Stimulated activated CD8-positive, alpha-beta memory T cell treated with anti-CD3 and anti-CD28 coated beads, Interleukin-7, amount 100 ng/mL, for 1 hour (primary cell): ENCODE measurements at places on chromosomes 16 and 17.

- DNase-seq, result no peak
These were observed 95.2 kb downstream of the ZDHHC7 start for GRCh38 chr16:84916178-84916577.

- DNase-seq, result no peak
These were observed 38.0 kb downstream of the ARHGAP17 start for GRCh38 chr16:24976971-24977677.

- no peak for DNase-seq
These were observed 8.0 kb upstream of the MYH2 start for GRCh38 chr17:10557422-10557821.

- DNase-seq, result no peak
These were observed 8.3 kb downstream of the TFAP4 start for GRCh38 chr16:4264546-4264945.

DNA sequence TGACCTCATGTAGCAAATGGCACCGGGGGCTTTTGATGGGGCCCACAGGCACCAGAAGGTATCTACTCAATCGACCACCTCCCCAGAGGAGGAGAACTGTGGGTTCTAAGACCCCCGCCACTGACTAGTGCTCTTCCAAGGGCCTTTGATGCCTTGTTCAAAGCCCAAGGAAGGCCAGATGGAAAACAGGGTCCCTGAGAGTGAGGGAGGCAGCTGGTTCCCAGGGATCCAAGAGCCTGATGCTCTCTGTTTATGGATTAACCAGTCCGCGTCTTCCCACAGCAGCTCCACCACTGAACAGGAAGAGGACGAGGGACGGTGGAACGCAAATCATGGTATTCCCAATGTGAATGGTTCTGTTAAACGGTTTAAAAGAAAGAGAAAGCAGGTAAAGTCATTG is 7.6 kb downstream of the PHB1 start:
- DNase-seq, result no peak

- no peak for DNase-seq
These were observed 38.2 kb downstream of the CMTM4 start for GRCh38 chr16:66658143-66658859.

DNA sequence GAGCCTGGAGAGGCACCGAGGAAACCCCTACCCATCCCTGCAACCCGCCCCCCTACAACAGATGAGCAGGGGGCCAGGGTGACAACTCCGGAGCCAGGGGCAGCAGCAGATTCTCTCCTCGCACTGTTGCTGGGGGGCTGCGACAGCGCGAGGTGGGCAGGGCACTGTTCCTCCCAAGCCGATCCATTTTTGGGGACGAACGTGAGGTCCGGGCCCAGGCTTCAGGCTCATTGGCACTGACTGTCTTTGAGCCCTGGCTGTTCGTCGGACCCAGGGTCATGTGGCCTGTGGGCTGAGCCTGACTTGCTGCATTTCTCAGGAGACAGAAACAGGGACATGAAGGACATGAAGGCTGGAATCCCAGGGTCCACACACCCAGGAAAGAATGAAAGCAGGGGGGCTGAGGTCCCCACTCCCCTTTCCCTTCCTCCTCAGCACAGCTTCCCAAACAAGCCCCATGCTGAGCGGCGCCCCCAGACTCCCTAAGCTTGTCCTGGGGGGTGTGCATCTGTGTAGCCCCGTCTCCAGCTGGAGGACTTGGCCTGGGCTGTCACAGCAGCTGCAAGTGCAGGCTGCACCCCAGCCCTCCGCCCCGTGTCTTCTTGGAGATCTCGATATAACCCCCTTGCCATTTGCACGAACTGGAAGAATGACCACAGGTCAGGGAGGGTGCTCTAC is 18.7 kb downstream of the CEP295NL start:
- DNase-seq, result no peak

GRCh38 chr16:566475-567372 is at the start of gene NHLRC4:
NHLRC4 (plus strand) TSS chr16:567005; CDS start chr16:568048, 1,043 bp downstream.
- DNase-seq, result no peak

DNA sequence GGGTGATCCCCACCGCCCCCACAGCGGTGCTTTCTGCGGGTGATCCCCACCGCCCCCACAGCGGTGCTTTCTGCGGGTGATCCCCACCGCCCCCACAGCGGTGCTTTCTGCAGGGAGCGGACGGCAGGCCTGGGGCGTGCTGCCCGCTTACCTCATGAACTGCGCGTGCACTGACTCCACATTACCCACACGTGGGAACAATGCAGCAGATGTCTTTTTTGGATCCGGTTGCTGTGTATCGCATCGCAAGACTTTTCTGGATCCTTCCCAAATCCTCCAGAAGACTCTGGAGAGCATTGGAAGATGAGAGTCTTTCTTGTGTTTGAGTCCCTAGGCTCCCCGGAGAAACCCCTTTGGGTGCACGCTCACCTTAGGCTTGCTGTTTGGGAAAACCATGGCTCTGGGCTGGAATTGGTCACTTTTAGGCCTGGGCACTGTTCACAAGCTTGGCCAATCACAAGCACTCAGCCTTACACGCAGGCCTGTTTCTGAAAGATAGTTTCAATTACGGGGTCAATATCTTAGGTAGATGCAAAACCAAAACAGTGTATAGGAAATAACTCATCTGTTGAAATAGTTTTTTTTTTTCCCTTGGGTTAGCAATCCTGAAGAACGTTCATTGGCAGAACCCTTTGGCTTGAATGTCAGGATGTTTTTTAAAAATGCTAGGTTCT is 201.8 kb downstream of the RPTOR start:
- no peak for DNase-seq

DNA sequence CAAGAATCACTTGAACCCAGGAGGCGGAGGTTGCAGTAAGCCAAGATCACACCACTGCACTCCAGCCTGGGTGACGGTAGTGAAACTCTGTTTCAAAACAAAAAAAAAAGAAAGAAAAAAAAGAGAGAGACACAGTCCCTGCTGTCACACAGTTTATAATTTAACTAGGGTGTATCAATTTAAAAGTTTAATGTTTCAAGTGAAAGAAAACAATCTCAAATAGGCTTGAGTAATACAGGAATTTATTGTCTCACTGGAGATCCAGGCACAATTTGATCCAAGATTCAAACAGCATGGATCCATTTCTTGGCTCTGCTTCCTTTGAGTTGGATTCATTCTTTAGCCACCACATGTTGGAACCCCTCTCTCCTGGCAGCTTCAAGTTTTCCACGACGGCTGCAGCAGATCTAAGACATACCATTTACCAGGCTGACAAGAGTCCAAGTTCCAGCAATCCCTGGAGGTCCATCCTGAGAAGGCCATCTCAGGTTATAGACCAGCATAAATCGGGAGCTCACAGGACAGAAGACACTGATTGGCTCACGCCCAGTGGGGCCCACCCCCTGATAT is 97.5 kb downstream of the YPEL2 start:
- no peak for DNase-seq

DNA sequence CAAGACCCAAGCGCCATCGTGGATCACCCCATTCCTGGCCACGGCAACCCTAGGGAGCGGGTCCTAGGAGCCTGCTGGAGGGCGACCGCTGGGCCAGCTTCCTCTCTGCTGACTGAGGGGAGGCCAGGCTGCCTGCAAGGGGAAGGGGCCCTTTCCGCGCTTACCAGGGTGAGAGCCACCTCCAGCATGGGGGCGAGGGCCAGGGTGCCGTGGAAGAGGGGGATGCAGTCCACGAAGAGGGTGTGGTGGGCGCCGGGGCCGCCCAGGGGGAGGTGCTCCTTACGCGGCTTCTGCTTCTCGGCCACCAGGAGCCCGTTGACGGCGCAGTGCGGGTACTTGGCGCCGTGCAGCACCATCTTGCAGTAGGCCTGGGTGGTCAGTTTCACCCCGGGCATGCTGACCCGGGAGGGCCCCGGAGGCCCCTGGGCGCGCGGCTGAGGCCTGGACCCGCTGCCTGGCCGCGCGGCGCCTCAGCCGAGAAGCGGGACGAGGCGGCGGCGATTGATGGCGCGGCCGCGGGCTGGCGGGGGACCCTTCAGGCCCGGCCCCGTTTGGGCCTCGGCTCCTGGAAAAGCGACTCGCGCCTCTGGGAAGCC is 345 bp downstream of the EMC8 start:
- DNase-seq, result no peak

GRCh38 chr16:58367252-58367651 is 25.0 kb upstream of the GINS3 start:
- no peak for DNase-seq

GRCh38 chr17:13027246-13027645 is 9.4 kb upstream of the ELAC2 start:
- no peak for DNase-seq

DNA sequence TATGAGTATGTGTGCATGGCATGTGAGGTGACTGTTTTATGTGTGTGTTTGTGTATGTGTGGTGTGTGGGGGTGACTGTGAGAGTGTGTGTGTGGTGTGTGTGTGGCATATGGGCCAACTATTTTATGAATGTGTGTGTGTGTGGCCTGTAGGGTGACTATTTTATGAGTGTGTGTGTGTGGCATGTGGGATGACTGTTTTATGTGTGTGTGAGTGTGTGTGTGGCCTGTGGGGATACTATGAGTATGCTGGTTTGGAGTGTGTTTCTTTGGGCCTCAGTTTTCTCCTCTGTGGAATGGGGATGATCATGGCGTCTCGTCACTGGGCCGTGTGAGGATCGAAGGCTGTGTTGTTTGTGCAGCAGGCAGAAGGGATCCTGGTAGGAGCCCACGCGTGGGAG is 152.1 kb upstream of the PLCG2 start:
- DNase-seq, result no peak

DNA sequence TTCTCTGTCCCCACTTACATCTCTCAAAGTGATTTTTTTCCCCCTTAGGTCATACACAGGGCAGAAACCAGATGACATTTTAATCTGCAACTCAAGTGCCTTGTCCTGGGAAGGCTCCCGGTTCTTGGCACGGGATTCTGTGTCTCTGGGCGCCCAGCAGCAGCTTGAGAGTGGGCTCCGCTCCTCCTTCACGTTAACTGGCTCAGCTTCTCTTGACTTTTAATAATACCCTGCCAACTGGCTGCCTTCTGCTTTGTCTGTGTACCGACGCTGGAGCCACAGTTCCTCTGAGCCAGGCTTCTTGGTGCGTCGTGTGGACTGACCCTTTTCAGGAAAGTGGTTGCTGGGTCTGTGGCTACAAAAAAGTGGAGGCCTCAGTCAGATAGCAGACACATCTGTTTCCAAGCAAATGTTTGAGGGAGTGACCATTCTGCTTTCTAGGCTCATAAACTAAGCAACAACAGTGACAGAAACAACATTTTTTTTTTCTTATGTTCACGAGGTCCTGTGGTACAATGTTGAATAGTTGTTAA is 64.9 kb downstream of the IRF8 start:
- no peak for DNase-seq

- no peak for DNase-seq
These were observed 702.6 kb upstream of the CDH8 start for GRCh38 chr16:62738666-62739460.

DNA sequence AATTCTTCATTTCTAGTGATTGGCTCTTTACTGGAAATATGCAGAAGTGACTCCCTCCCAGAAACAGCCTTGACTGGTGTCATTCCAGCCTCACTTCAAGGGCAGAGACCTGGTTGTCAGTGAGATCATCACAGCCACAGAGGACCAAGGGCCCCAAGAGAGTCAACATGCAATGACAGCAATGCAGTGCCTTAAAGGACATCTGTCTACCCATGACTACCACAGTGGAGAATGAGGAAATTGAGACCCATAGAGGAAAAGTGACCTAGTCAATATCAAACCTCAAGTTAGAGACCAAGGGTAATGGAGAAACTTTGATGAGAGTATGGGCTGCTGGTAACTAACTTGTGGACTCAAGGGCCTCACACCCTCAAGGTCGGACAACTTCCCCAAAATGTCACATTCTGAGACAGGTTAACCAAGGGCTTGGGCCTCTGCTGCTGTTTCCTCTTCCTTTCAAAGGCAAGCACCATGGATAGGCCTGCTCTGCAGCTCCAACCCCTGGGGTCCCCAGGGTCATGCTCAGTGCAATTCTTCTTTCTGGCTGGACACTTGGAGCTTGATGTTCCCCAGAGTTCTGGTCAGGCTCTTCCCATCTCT is 11.3 kb downstream of the NOG start:
- no peak for DNase-seq

DNA sequence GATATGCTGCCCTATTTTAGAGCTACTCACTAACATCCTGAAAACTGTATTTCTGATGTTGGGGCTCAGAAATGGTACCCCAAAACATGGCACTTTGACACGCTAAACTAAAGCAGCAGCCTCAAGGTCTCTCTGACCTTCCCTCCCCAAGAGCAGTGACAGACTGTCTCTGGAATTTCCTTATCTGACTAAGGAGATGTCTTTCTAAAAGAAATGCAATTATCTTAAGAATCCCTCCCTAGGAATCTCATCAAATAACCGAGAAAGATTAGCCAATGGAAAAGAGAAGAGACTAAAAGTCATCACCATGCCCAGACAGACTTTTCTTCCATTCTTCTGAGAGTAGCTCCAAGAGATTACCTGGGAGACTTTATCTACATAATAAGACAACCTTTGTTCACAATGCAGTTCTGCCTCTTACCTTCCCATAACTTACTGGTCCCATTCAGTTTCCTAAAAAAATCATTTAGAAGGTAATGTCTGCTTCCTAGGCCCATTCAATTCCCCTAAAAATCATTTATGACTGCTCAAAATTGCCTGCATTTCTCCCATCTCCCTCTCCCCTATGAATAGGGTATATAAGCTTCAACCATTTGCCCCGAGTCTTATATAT is 123.9 kb downstream of the CPPED1 start:
- DNase-seq, result no peak

DNA sequence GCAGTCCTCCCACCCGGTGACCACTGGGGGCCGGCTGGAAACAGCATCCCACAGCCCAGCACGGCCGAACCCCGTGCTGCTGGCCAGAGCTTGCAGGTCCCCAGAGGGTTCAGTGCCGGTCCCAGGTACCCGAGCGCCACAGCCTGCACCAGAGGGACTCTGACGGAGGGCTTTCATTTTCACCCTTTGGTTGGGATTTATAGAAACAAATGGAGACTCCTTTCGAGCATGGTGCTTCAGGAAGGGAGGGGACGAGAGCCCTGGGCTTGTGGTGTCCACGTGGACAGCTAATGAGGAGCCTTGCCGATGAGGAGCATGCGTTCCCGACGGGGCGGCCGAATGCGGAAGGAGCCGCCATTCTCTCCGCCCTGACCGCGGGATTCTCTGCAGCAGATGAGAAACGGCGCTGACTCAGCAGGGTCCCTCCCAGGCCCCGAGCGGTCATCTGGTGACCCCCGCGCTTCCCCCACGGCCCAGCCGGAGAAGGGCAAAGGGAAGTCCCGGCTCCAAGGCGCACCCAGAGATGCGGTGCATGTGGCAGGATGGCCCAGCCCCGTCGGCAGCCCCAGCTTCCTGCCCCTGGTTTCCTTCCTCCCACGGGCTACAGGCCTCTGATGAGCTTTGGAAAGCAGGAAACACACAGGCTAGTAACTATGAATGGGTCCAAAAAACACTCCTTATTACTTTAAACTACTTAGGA is 9.8 kb downstream of the SLC38A10 start:
- DNase-seq, result no peak
